ENCODE measurements at places on chromosomes 13 and 19. TPM values are rescaled to one million over a fixed set of nuclear protein-coding genes. Genes with fewer than 3 reads are reported as not detected.
A peak's percentile ranks its signal among the peaks of the same experiment; 100 is the strongest.

DNA sequence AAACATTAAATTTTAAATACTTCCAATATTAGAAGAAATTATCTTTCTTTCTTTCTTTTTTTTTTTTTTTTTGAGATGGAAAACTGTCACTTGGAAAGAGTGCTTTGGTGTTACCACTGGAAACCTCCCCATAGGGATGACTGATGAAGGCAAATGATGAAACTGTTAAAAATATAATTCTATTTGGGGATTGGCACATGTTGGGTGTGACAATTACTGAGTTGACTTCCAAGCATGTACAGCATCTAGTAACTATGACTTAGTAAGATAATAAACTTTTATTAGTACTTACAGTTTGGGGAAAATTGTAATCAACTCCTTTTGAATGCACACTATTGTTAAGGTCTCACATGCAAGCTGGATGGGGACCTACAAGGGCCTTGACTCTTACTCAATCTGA lies 592.5 kb downstream of the KCTD12 start:
- no peak for DNase-seq

- DNase-seq = no peak
Observed at GRCh38 chr13:28237944-28238343, 99.6 kb downstream of the PAN3 start.

GRCh38 chr13:99978799-99979452 lies 2.7 kb upstream of the ZIC2 start:
- DNase-seq = peak; percentile 47

DNA sequence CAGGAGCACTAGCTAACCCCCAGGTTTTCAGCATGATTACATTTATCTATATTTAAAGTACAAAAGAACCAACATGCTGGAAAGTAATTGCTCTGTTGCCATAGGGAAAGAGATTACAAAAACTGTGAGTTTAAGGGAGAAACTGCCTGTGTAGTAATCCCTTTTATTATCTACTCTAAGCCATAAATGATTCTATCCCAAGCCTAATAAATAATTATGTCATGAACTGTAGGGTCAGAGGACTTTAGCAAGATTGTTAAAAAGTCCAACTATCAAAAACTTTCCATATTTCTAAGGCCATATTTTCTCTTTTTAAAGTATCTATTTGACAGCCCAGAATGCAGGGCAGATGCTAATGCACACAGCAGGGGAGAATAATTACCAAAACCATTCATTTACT lies 573.8 kb upstream of the MIR17HG start:
- no peak for DNase-seq

- DNase-seq = peak; percentile 81
Observed at GRCh38 chr19:38433268-38433733, at the start of gene RYR1. Gene RYR1, plus strand, starts transcription at chr19:38433691. Its CDS starts 139 bp downstream, at chr19:38433830.

GRCh38 chr19:57321116-57321515 lies 844 bp downstream of the ZNF543 start:
- DNase-seq = no peak

DNA sequence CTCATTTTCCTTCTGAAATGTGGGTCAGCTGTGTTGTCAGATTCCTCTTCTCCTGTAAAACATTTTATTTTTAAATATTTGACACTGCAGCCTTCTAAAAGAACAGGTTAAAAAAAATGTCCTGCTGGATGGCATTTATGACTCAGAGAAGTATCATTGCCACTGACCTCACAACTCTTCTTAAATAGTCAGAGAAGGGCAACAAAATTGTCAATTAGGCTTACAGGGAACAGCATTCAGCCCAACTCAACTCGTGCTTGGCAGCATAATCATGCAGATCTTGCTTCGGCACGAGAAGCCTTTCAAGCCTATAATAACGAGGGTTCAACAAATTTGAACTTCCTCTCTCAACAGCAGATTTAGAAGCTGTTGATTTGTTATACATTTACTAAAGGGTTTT lies 296.7 kb upstream of the DACH1 start:
- DNase-seq = no peak

DNA sequence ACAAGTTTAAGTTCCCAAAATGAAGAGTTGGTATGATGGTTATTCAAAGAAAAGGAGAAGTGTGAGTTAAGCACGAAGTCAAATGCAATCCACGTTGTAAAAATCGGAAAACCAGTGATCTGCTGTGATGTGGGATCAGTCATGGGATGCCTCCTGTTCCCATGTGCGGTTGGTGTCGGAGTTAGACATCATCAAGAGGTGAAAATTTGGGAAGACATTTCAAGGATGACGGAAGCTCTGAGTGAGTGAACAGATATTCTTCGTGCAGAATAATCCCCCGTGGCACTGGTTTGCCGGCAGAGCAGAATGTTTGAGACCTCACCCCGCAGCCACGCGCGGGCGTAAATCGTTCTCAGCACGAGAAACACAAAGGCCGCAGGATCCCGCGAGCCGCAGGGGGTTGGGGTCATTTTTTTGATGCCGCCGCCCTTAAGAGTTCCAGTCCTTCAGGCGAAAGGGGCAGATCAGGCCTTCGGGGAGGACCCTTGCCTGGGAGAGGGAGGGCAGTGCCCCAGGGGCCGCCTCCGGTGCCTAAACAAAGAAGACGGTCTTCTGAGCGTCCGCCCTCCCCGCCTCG lies 13.7 kb upstream of the SOX1 start:
- no peak for DNase-seq

DNA sequence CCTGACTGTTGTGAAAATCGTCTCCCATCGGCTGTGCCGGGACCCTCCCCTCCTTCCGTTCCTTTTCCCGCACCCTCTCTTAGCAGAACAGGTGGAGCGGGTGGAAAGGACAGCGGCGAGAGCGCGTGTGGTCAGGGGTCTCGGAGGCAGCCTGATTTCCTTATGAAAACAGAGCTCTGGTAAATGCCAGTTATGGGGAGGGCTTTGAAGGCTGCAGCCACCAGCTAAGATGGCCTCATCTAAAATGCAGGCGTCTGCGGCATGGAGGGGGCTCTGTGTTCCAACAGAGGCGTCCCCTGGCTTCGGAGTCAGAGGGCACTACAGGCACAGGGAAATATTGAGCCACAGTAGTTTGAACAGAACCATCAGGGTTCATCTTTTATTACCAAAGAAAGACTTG lies 93.8 kb upstream of the SOX1 start:
- DNase-seq = no peak

GRCh38 chr19:55311397-55311796 lies 13.7 kb downstream of the TMEM150B start:
- no peak for DNase-seq

GRCh38 chr13:112462408-112462807 lies 86.3 kb downstream of the SPACA7 start:
- DNase-seq = no peak

DNA sequence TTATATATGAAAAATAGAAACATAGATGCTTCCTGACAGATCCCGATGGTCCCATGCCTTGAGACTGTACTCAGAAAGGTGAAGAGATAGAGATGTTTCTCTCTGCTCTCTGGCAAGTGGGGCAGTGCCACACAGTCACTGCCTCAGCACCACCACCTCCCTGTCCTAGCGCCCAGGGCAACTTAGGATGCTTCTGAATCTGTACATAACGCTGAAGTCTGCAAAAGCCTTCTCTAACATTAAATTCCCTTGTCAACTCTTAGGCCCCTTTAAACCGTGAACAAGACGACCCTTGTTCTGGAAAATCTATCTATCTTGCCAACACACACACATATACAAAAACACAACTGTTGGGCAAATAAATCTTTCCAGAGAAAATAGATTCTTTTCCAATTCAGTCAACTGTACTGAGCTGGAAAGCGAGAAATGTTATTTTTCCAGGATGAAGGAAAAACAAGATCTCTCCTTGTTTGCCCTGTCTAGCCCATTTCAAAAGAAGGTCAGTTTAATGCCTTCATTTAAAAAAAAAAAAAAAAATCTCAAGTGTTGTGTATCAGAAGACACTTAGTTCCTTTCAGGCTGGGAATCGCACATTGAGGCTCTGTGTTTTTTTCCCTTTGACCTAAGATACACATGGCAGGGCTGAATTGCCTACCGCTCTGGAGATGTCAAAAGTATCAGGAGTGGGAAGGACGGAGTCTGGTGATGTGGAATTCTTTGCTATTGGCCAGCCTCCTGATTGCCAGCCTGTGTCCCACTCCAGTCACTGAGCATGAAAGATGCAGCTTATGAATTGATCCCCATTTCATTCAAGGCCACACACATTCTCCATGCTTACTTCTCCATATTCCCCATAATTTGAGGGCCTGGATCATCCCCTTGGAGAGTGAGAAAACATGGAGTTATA lies 241.4 kb downstream of the LACC1 start:
- DNase-seq = no peak

DNA sequence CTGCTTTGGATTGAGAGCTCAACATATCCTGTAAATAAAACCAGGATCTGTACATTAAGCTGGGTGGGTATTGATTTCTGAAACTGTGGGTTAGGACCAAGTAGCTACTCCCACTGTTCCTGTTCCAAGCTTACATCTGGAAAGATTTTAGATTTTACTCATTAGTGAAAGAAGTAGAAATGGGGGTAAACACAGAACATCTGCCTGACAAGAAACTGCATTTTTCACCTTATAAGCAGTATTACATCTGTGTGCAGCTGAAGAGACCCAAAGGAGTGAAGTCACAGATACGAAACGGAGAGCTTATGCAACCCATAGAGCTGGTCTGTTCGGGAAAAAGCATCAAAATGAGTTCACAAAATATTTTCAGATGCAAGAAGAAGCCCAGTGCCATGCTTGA lies 235.2 kb downstream of the SLITRK5 start:
- DNase-seq = no peak

DNA sequence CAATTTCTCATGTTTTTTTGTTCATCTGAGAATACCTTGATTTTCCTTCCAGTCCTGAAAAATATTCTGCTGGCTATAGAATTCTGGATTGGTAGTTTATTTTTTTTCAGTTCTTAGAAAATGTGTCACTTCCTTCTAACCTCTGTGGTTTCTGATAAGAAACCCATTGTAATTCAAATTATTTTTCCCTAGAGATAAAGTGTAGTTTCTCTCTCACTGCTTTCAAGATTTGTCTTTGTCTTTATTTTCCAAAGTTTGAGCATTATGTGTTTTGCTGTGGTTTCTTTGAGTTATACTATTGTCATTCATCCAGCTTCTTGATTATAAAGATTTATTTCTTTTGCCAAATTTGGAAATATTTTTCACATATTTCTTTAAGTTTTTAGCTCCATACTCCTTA lies 324.0 kb upstream of the SPRY2 start:
- no peak for DNase-seq

- no peak for DNase-seq
Observed at GRCh38 chr13:74929436-74929835, 552.5 kb downstream of the TBC1D4 start.

GRCh38 chr13:76656500-76656899 lies 229.7 kb downstream of the KCTD12 start:
- no peak for DNase-seq

DNA sequence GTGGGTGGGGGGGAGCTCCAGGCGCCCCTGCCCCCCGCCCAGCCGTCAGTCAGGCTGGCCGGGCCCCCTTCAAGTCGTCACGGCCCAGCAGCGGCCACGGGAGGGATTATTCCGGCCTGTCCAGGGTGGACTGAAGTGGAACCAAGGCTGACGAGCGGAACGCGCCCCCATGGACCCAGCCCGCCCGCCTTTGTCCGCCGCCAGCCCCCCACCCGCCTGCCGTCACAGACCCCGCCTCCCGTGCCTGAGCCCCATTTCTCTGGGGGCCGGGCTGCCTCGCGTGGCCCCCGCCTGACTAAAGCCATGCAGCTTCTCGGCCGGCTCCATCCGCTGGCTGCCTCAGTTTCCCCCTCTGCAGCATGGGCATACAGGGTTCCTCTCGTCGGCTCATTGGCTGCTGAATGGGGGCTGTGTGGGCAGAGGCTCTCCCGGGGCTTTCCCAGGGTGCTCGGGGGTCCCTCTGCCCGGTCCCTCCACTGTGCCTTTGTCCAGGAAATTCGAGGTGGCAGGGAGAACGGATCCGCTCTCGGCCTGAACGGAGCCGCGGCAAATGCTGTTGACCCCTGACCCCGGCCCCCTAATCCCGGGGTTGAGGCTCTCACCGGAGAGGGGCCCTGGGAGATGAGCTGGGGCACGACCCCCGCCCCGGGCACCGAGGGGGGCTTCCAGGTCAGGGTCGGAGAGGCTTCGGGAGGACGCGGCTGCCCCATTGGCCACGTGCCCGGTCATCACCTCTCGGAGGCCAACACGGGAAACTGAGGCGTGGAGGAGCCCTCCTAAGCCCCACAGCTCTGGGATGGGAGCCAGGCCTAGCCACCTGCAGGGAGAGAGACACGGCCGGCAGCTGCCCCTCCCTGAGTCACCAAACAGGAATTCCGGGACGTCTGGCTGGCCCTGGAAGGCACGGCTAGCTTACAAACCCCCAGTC lies 27.4 kb downstream of the EFNA2 start:
- DNase-seq = no peak

DNA sequence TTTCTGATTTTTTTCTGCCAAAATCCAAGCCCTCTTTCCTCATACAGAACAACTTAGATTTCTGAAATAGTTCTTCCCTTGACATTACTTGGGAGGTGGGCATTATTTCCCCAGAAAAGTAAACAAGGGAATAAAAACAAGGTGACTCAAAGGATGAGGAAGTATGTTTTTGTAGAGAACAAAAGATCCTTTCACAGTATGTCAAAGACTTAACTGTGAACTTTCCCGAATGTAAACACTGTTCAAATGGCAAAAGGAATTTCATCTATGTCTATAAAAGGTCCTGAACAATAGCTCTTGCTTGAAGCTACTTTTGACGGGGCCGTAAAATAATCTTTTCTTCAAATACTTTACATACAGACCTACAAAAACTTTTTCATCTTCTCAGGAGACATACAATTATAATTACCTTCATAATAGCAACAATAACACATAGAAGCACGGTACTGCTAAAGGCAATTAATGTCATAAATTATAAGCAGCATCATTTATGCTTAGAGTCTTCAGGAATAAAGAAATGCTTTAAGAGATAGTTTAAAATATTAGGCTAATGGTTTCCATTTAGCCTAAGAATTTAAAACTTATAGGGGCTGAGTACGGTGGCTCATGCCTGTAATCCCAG lies 191.1 kb downstream of the RGCC start:
- no peak for DNase-seq

ZNF793 gene
- total RNA-seq = 19.4 TPM

SIGLEC5 gene
- total RNA-seq = not detected

NLRP4 gene
- not detected for total RNA-seq

S1PR5 gene
- not detected for total RNA-seq

RNF225 gene
- 0.44 TPM for total RNA-seq

KCNK6 gene
- 2.7 TPM for total RNA-seq

ING1 gene
- 19.1 TPM for total RNA-seq

FUT6 gene
- total RNA-seq = not detected

RFPL4A gene
- total RNA-seq = not detected

FFAR3 gene
- not detected for total RNA-seq
